ENCODE measurements at places on chromosomes 12 and 14.

DNA sequence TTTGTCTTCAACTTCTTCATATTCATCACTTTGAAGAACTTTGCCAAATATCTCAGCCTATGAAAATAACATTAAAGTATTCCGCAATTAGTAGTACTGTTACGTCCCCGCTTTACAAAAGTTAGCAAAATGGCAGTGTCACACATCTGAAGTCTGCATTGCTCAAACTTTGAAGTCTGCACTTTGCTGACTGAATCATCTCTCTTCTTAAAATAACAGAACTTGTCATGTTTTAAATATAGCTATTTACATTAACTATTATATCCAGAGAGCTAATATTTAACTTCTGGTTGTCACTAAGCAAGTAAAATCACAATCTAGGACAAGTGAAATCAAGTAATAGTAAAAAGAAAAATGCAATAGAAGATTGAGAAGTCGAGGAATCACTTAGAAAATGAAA, 34.5 kb downstream of the IPO8 start:
- DNase-seq: no peak

GRCh38 chr12:1632702-1633101, 3.7 kb downstream of the WNT5B start:
- no peak for DNase-seq

DNA sequence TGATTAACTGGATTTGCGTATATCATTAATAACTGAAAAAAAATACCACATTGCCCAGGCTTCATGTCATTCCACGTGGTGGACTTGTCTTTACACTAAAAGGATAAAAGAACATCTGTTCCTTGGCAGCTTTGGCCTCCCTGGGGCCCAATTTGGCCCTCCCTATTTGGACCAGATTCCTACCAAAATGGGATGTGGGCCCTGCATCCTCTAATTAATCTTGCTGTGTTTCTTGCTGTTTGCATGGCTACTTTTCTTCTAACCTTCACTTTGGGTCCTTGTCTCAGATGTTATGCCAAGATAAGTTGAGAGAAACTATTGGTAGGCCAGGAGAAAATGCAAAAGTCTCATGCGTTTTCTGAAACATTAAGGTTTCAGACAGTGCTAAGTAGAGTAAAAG, 57.5 kb downstream of the PTHLH start:
- DNase-seq: no peak

- no peak for DNase-seq
These were observed 32.4 kb upstream of the HELB start for GRCh38 chr12:66269757-66270383.

DNA sequence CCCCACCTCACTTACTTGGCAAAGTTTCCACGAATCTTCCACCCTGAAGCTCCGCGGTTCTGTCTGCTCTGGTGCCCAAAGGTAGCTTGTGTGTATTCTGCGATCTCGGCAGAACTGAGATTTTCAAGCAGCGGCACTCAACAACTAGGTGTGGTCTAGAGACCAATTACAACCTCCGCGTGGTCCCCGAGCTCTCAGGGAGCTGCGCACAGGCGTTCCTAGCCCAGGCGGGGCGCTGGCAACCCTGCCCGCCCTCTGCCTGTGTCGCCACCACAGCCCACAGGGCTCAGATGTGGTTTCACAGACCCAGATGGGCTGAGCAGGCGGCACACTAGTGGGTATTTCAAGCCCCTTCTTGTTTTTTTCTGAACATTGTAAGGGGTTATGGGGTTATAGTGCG, 1.5 kb upstream of the DIABLO start:
- DNase-seq: no peak

- DNase-seq: no peak
These were observed 2.2 kb downstream of the OASL start for GRCh38 chr12:121036810-121037326.

DNA sequence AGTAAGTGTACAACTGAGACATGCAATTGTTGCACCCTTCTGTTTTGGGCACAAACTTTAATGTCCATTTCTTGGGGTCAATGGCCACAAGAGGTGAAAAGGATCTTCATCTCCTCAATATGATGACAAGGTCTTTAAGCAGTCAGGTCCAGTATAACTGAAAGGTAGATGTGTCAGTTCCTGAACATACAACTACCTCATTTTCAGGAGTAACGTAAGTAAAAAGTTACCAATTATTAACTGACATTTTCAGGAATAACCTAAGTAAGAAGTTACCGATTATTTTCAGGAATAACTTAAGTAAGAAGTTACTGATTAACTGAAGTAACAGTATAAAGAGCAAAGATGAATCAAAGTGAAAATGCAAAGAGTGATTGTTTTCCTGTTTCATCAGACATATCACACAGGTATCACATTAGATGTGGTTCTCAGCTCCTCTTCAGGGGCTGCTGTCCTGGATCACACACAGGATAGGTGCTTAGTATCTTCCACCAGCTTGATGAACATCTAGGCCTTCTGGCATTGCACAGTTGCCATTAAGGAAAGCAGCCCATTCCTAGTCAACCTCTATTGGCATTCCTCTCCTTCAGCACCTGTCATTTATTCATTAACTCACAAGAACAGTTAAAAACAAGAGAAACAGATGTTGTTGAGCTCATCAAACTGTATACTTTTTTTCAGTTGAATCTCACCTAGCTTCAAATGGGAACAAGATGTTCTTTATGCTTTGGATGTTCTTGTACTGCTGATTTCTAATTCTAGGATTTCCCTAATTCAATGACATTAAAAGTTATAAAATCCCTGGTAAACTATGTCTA, 200.0 kb downstream of the FOXG1 start:
- no peak for DNase-seq

DNA sequence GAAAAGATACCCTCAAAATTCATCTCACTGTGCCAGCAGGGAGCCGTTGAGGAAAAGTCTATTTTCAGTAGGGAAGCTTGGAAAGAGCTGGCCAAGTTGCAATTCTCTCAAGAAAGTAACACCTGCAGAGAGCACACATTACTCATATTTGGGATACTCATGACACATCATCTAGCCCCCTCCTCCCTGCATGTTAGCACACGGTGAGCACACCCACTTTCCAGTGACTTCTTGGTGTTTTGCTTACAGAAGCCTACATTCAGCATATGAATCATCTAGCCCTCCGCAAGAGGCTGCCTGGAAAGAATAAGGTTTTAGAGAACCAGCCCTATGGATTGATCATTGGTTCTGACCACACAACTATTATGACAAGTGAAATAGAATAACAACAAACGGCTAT, 124.5 kb downstream of the PTPRO start:
- DNase-seq: no peak

GRCh38 chr12:7304456-7304855, 584 bp downstream of the ACSM4 start:
- DNase-seq: no peak

GRCh38 chr12:29278673-29279420, 102.1 kb downstream of the ERGIC2 start:
- DNase-seq: no peak

DNA sequence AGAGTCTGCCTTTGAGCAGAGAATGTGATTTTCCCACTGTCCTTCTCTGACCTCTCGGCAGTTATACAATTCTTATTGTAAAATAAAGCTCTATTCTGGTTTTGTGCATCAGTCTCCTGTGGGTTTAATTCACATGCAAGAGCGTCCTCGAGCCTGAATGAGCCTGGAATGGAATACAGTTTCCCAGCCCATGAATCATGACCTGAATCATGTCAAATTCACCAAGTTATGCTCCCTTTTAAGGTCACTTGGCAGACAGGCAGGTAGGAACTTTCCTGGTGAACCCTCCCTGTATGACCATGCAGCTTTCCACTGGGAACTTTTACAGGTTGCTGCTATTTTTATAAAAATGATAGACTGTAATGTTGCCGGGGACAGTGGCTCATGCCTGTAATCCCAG, 41.7 kb downstream of the BICD1 start:
- no peak for DNase-seq

- no peak for DNase-seq
These were observed 15.9 kb downstream of the KRT85 start for GRCh38 chr12:52351196-52352059.

GRCh38 chr12:131598717-131599116, 112.2 kb upstream of the SFSWAP start:
- DNase-seq: no peak

GRCh38 chr14:73753887-73754795, 40.0 kb upstream of the PNMA1 start:
- DNase-seq: no peak

DNA sequence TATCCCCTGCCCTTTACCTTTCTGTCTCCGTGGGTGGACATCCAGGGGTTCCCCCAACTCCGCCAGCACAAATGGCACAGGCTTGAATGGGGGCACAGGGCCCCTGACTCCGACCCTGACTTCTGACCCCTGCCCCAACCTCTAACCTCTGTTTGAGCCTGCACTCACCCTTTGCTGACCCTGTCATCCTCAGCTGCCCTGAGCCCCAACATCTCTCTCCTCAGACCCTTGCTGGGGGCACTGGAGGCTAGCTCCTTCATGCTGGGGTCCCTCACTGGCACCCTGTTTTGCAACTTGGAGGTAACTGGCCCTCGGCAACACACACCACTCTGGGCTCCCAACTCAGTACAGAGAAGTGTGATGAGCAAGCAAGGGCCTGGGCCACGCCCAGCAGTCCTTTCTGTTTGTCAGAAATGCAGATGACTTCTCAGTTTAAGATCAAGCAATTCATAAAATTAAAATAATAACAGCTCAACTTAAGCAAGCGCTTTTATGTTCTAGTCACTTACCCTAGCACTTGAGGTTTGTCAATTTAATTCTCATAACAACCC, 2.1 kb downstream of the IFI27 start:
- no peak for DNase-seq

- no peak for DNase-seq
These were observed 42.5 kb downstream of the LIN7A start for GRCh38 chr12:80895240-80895639.

- DNase-seq: no peak
These were observed 64.8 kb upstream of the E2F7 start for GRCh38 chr12:77130193-77130592.

- DNase-seq: no peak
These were observed 4.3 kb downstream of the TINF2 start for GRCh38 chr14:24238123-24238522.

DNA sequence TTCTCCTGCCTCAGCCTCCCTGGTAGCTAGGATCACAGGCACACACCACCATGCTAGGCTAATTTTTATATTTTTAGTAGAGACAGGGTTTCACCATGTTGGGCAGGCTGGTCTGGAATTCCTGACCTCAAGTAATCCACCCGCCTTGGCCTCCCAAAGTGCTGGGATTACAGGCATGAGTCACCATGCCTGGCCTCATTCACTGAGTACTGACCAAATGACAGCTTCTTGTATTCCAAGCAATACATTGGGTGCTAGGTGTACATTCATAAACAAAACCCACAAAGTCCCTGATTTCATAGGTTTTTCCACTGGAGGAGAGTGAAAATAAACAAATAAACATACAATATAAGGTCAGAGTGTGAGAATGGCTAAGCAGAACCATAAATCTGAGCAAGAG, 136.3 kb downstream of the HELB start:
- DNase-seq: no peak

DNA sequence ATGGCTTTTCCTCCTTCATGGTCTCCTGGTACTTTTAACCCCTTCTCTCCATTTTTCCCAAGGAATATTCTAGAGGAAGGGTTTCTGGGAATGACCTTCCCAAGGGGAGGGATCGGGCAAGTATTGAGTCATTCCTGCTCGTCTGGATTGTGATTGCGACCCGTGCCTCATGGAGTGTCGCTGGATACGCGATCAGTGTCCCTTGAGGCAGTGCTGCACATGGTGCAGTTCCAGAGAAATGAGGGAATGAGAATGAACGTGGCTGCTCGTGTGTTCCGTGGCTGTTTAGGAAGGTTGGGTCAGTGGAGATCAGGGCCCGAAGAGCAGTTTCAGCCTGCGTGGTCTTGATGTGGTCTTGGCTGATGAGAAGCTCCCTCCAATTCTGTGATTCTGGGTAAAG, 234.4 kb downstream of the CACNA1C start:
- no peak for DNase-seq

- no peak for DNase-seq
These were observed 121.1 kb upstream of the ATF1 start for GRCh38 chr12:50642761-50643160.

- DNase-seq: no peak
These were observed 31.1 kb downstream of the ELK3 start for GRCh38 chr12:96225044-96225855.

GRCh38 chr12:12660201-12660600, 35.8 kb downstream of the GPR19 start:
- DNase-seq: no peak

GRCh38 chr14:90674043-90674670, 142.1 kb downstream of the TTC7B start:
- DNase-seq: no peak

DNA sequence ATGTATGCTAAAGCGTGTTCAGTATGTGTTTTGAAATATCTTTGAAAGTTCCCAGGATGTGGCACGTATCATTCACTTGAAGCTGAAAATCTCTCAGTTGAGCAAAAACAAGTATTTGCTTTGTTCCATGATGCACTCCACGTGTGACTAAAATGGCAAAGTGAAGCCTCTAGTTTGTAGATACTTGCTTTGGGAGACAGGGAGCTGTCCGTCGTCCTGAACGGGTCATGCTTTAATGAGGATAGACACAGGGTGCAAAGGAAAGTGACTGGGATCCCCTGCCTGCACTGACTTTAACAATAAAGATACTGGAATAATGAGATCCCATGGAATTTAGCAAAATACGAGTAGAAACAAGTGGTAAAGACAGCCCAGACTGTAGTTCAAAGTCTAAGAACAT, 991.4 kb downstream of the NRXN3 start:
- no peak for DNase-seq

- no peak for DNase-seq
These were observed 224.4 kb upstream of the KRR1 start for GRCh38 chr12:75735853-75736252.

GRCh38 chr12:79895071-79895470, 39.8 kb downstream of the PPP1R12A start:
- no peak for DNase-seq

DNA sequence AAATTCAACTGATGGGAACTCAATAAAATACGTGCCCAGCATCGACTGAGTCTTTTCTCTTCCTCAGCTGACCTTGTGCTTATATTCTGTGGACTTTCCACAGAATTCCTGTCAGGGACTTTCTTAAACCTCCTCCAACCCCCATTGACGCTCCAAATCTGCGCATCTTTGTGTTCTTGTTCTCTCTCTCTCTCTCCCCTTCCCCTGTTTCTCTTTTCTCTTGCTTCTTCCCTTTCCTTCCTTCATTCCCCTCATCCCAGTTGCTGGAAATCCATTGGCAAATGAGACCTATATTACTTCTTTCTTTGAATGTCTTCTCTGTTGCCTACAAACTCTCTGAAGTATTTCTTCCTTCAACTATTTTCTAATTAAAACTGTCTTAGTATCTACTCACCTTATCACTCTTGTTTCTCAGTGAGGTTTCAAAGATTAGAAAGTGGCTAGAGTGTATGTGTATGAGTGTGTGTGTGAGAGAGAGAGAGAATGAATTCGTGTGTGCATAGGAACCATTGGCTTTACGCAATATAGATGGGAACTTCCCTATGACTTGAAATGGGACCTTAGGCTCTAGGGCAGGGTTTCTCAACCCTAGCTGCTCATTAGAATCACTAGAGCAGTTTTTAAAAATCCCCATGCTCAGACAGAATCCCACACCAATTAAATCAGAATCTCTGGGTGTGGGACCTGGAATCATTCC, 41.8 kb upstream of the DHRS7 start:
- no peak for DNase-seq

- no peak for DNase-seq
These were observed 268.9 kb downstream of the SUDS3 start for GRCh38 chr12:118645219-118645618.

All from thoracic aorta (tissue), 2 donors.